ENCODE measurements at places on chromosomes 6 and 20.
A peak's percentile ranks its signal among the peaks of the same experiment; 100 is the strongest.

GRCh38 chr6:22082218-22082617, 214.6 kb downstream of the PRL start:
- no peak for DNase-seq

GRCh38 chr6:112352607-112353006, 5.5 kb downstream of the RFPL4B start:
- no peak for DNase-seq

DNA sequence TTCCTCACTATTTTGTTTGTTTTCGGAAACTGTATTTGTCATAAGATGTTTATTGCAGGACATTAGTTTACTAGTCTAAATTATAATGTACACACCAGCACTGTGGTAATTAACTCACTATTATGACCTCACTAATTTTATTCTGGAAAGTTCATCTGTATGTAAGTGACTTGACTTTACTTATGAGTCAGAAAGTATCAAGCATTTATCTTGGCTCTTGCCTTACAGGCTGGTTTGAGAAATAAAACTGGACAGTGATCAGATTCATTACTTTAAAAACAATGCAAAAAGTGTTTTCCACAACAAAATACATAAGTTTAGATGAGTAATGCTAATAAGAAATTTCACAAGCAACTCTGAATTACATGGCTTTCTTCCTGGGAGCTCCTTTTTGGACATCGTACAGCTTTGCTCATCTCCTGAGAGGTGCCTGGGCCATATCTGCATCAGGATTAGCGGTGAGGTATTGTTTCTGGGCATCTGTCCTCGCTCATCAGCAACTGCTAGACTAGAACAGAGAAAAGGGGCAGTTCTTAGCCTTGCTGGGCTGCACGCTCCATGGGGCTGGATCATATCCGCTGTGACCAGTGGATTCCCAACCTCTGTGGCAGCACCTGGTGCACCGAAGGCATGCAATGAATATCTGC, 179.8 kb downstream of the SOD2 start:
- DNase-seq, result no peak

DNA sequence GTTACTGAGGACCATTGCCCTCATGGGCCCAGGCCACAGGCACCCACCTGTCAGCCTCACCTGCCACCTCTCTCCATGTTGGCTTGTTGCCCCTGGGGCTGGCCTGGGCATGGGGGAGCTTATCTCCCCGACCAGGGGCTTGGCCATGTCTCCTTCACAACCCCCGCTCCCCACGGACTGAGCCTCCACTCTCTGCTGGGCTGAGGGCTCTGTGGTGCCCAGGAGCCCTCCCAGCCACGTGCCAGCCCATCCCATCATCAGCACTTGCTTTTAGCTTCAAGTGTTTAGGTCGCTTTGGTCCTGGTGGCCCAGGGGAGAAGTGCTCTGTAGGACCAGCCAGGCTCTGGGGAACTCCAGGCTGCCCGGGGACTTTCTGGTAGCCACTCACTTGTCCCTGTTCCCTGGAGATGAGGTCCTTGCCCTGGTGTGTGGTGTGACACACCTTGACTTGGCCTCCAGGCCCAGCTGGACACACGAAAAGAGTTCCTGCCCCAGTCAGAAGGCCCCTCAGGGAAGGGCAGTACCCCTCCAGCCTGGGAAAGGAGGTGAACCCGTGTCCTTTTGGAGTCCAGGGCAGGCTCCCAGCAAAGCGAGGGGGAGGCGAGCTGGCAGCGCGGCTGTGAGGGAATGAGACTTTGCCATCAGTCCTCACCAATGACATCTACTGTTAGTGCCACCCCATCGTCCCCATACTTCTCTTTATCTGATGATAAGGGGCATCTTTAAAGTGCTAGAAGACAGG, 352.6 kb downstream of the ZFAND3 start:
- DNase-seq, result no peak

DNA sequence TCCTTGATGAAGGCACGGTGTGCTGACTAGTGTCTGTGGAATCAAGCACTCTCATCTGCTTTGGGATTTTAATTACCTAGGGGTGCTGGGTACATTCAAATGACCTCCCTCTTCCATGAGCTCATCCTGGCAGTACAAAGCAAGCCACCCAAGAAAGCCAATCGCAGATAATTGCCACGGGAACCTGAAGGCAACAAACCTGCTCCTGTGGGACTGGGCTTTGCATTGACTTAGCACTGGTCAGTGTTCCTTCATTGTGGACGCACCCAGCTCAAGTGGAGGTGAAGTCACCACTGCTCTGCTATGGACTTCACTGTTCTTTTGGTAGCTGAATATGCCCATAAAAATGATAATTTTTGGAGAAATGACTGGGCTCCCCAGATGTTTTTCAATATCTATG, 261.6 kb upstream of the FERMT1 start:
- DNase-seq, result peak; percentile 60

GRCh38 chr6:3026791-3027626, 27.3 kb downstream of the NQO2 start:
- DNase-seq, result no peak

DNA sequence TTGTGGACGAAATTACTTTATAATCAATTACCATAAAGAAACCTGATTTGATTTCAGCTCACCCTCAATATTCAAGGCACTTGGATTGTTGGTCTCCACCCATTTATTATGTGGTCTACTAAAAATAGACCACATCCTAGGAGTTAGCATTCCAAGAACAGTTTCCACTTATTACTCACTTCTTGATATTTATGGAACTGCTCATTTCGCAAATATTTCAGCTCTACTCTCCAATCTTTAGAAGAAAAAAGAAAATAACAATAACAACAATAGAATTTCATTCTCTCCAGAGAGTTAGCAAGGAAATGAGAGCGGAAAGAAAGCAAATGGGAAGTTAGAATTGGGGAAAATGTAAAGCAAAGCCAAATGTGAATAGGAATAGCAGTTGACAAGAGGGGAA, 26.2 kb upstream of the HDAC2 start:
- no peak for DNase-seq

GRCh38 chr6:40386200-40386599, 201.0 kb downstream of the LRFN2 start:
- peak; percentile 28 for DNase-seq

- peak; percentile 78 for DNase-seq
Observed at GRCh38 chr6:28737750-28738395, 185.9 kb downstream of the TRIM27 start.

DNA sequence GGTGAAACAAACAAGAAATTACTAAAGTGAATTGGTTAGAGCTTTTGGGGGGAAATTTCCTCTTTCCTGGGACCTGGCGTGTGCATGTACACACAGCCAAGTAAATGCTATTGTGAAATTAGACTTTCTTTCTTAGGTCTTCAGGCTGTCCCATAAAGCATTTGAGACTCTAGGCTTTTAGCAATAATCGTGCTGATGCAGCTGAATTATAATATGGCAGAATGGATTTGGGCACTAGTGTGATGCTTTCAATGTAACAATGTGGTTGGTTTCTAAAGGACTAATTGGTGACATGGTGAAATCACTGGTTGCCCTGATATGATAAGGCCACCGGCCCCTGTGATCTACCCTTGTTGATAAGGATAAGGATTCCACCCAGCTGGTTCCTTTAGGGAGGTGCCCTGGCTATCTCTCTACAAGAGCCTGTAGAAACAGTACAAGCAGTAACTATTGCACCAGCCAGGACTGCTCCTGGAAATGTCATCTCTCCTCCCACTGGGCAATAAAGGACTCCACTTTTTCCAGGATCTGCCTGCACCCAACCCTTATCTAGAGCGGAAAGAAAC, 164.1 kb downstream of the TFAP2A start:
- no peak for DNase-seq

- no peak for DNase-seq
Observed at GRCh38 chr6:167444602-167445346, 119.9 kb downstream of the TTLL2 start.

GRCh38 chr20:46749147-46749546, 39.7 kb downstream of the SLC2A10 start:
- DNase-seq, result no peak

- no peak for DNase-seq
Observed at GRCh38 chr20:22312744-22313346, 271.5 kb downstream of the FOXA2 start.

- peak; percentile 53 for DNase-seq
Observed at GRCh38 chr6:72535124-72535523, 86.7 kb upstream of the KCNQ5 start.

DNA sequence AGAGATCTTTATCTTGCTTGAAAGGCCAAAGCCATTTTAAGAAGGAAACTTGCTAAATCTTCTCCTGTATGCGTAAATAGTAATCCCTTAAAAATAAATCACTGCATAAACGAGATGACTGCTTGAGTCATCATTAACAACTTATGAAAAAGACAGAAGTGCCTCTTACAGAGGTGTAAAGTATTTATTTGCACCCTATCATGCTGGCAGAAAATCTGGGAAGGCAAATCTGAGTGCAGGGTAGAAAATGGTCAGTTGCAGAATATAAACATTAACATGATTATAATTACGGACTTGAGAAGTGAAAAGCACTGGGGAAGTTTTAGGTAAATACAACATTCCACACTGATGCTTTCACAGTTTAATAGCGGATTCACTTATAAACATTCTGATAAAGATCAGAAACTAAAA, 67.5 kb upstream of the FBXO30 start:
- DNase-seq, result no peak

- DNase-seq, result no peak
Observed at GRCh38 chr6:132011582-132011981, 60.4 kb upstream of the CCN2 start.

All from islet precursor cell (in vitro differentiated cells).